GM12878 (cell line): ENCODE measurements at places on chromosomes 7 and 10. TPM values are rescaled to one million over a fixed set of nuclear protein-coding genes. Genes with fewer than 3 reads are reported as not detected.

DNA sequence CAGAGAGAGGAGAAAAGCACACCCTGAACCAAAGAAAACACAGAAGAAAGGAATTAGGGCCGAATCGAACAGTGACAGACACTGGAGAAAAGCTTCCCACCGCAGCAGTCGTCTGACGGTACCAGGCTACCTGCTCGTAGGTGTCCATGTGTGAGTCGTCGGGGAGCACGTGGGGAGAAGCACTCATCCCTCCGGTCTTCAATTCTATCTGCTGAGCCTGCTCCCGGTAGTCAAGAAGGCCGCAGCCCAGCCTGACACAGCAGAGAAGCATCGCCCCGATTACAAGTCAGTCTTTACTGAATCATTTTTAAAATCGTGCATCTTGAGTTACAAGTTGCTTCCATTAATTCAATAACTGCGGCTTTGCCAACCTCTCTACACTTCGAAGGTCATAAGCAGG is 24.5 kb downstream of the PITRM1 start:
- no peak for DNase-seq

GRCh38 chr10:133394064-133394663 is at the start of gene MTG1:
MTG1 (plus strand) TSS chr10:133394157; CDS start chr10:133394221, 64 bp downstream.
- DNase-seq: peak; percentile 65

GRCh38 chr10:62831346-62831745 is 15.2 kb upstream of the EGR2 start:
- no peak for DNase-seq

DNA sequence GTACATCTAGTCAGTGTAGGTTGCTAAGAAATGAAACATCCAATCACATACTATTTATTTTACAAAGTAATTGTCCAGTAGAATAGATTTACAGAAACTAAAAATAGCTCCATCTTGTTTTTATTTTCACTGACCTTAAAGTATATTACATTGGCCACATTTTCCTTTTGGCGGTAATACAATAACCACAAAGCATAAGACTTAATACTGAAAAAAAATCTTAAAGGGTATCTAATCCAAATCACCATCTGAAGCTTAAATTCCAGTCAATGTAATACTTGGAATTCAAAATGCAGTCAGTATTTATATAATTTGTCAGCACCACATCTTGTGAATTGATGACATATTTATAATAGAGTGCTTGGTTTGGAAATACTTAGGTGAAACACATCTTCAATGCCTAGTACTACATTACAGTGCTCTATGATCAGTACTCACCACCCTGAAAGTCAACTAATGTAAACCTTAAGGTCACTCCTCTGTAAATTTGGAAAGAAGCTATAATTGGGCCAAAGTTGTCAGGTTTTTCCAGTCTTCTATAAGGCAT is 8.9 kb downstream of the ANKMY2 start:
- DNase-seq: no peak

DNA sequence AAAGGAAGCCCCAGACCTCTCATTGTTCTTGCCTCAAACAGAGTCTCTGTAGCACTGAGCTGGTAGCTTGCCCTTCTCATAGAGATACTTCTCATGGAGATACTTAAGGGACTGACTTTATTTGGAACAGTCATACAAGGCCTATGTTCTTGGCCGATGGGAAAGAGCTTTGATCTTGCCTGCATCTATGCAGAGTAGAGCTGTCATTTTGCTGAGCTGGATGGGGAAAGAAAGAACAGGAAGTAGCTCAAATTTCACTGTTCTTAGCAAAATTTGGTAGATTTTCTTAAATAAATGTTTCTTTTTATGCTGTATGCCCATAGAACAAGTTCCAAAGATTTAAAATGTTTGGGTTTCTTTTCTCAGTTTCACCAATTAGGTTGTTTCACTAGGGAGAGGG is 119.3 kb upstream of the SEC61G start:
- DNase-seq: no peak

GRCh38 chr10:10589540-10590303 is 427.9 kb upstream of the CELF2 start:
- no peak for DNase-seq

- no peak for DNase-seq
Measured at GRCh38 chr10:18610517-18610916, 40.9 kb downstream of the NSUN6 start.

DNA sequence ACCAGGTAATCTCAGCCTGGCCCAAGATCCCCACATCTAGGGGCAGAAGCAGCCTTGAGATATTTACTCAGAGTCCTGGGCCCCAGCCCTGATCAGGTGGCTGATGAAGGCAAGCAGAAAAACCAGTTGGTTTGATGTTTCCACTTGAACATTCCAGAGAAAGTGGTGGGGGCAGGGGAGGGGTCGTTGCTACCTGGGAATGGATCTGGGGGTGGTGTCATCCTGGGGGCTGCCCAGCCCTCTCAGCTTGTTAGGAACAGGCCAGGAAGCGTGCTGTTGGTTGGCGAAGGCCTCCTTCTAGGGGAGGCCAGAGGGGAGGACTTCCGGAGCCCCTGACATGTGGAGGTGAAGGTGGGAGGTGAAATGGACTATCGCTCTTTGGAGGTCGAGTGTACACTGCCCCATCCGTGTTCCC is 3.7 kb upstream of the ABHD11 start:
- DNase-seq: no peak

Gene HILPDA
- 24.1 and 28.4 TPM in 2 replicates for polyA plus RNA-seq

DNA sequence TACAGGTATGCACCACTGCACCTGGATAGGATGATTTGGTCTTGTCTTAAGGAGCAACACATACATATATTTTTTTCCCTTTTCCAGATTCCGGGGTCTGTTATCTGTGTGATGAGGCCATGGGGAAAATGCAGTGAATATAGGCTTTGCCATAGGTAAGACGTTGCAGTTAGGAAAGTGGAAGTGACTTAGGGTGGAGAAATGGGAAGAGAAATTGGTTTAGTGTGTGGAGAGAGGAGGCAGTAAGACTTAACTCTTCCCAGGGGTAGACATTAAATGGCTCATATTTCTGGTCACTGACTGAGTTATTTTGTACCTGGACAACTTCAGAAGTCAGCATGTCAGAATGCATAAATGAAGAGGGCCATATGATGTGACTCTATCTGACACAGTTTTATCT is 66.7 kb downstream of the PFKFB3 start:
- DNase-seq: no peak

- DNase-seq: no peak
Measured at GRCh38 chr10:7334642-7334964, 76.2 kb downstream of the SFMBT2 start.

Gene CCDC172
- polyA plus RNA-seq: not detected in 2 replicates

- no peak for DNase-seq
Measured at GRCh38 chr7:154868921-154869320, 134.0 kb downstream of the PAXIP1 start.

- DNase-seq: no peak
Measured at GRCh38 chr7:127794136-127794535, 142.1 kb downstream of the SND1 start.

DNA sequence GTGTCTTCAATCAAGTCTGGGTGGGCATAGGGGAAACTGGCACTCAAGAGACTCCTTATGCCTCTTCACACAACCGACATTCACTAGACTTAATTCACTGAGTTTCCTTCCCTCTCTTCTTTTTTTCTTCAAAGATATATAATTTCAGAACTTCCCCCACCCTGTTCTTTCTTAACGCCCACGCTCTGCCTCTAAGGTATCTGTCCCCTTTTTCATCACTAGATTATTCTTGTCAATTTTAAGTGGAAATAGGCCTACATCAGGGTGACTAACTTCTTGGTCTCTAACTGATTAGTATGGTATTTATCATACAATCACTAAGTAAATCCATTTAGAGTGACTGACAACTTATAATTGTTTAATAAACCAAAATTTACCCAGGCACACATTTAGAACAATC is 126.7 kb downstream of the CDCA7L start:
- DNase-seq: no peak

DNA sequence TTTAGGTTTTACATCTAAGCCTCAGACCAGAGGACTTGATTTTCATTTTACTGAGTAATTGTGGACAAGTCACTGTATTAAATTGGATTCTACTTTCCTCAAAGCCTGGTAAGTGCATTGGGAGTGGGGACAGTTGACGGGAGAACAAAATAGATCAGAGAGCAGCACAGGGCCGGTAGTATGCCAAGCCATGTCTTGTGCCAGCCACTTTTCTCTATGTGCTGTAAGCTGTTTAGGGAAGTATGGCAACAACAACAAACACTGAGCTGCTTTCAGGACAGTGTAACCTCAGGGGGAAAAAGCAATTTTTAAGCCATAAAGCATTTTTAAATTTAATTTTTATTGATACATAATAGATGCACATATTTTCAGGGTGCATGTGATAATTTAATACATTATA is 365.9 kb upstream of the IGFBP3 start:
- DNase-seq: no peak

- no peak for DNase-seq
Measured at GRCh38 chr10:110865809-110866482, 5.8 kb upstream of the PDCD4 start.

Gene MET
- 0.03 TPM in 1 of 2 replicates, not detected in the other for polyA plus RNA-seq

GRCh38 chr10:5829267-5829666 is 16.0 kb upstream of the GDI2 start:
- no peak for DNase-seq

DNA sequence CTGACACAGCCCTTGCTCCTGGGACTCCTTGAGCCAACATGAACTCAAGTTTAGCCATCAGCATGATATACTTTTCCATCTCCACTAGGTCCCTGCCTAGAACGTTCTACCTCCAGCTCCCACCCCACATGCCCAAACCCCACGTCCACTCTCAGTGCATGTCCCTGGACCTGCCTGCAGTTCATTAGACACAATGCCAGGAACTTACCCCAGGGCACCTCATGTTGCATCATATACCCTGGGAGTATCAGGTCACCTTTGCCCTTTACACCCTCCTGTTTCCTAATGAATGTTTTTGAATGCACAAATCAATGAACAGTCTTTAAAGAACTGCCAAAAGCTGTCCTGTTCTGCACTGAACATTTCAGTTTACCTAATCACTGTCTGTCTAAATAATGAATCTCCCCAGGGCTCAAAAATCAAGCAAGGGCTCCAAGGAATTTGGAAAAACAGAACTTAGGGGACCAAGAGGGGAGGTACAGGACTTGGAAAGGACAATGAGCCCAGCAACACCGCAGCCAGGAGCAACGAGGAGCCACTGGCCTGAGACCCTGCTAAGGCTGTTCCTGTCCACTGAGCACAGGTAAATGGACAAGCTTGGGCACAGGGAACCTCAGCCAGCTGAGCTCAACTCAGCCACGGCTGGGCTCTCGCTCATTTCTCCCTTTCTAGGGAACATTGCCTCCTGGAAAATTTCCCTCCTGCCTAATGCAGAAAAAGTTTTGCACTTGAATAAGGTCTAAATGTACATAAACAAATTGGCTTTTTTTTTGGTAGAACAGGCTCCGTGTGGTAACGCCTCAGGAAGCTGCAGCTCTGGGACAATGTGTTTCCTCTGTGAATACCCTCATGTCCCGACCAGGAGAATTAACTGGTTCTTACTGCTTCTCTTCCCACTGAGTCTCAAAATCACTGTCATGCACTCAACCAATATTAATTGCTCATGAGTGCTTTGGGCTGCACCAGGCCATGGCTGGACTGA is 7.4 kb downstream of the MAT1A start:
- no peak for DNase-seq

GRCh38 chr7:158564663-158565035 is 23.0 kb downstream of the PTPRN2 start:
- DNase-seq: no peak

- no peak for DNase-seq
Measured at GRCh38 chr10:30039988-30040387, 19.4 kb downstream of the JCAD start.

- DNase-seq: no peak
Measured at GRCh38 chr10:71241830-71242621, 29.7 kb downstream of the UNC5B start.

GRCh38 chr10:114334301-114334700 is 70.0 kb downstream of the AFAP1L2 start:
- DNase-seq: no peak

Gene ANKRD1
- not detected in 2 replicates for polyA plus RNA-seq

- no peak for DNase-seq
Measured at GRCh38 chr10:73839276-73839966, 28.0 kb upstream of the NDST2 start.

Gene PTF1A
- polyA plus RNA-seq: not detected in 2 replicates

Gene SRGN
- polyA plus RNA-seq: 382 and 394 TPM in 2 replicates

Gene SLC35G1
- 6.7 and 6.8 TPM in 2 replicates for polyA plus RNA-seq

GRCh38 chr7:11831736-11832495 is at the start of gene THSD7A:
THSD7A (minus strand) TSS chr7:11832198; CDS start chr7:11831946, 252 bp downstream.
- DNase-seq: no peak

GRCh38 chr10:17229016-17229716 is 1.1 kb downstream of the VIM start:
- no peak for DNase-seq

DNA sequence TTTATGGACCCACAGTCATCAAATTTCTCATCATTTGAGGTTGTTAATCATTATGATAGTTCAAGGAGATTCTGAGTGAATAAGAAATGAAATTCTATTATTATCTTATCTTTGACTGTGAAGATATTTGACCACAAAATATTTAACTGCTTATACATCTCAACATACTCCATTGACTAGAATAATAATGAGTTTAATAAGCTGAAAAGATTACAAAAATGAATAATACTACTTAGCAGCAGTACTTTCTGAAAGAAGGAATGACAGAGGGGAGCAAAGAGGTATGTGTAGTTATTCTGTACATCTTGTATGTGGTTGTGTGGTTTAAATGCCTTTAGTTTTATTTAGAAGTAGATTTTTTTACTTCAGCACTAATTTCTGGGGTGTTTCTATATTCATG is 214.2 kb downstream of the PRKG1 start:
- no peak for DNase-seq

Gene SERPINE1
- 0.62 and 0.75 TPM in 2 replicates for polyA plus RNA-seq

Gene ZNF25
- polyA plus RNA-seq: 2.9 TPM in 2 replicates

Gene SNCG
- 1.3 TPM in 1 of 2 replicates, not detected in the other for polyA plus RNA-seq

DNA sequence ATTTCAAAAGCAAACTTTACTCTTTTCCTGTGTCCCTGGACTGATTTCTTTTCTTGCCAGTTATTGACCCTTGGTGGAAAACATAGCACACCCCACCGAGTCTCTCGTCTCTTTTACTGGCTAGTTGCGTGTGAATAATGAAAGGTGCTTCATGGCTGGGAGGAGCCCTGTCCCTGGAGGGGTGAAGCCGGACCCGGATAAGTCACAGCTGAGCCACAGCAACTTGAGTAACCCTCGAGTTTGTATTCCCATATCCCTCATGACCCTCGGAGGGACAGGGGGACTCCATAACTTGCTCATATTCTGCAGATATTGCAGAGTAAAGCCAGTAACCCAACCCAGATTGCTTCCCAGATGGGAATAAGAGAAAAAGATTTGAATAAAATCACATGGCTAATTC is 147.5 kb upstream of the FRMD4A start:
- no peak for DNase-seq
